ENCODE measurements at places on chromosomes 1 and 21.

DNA sequence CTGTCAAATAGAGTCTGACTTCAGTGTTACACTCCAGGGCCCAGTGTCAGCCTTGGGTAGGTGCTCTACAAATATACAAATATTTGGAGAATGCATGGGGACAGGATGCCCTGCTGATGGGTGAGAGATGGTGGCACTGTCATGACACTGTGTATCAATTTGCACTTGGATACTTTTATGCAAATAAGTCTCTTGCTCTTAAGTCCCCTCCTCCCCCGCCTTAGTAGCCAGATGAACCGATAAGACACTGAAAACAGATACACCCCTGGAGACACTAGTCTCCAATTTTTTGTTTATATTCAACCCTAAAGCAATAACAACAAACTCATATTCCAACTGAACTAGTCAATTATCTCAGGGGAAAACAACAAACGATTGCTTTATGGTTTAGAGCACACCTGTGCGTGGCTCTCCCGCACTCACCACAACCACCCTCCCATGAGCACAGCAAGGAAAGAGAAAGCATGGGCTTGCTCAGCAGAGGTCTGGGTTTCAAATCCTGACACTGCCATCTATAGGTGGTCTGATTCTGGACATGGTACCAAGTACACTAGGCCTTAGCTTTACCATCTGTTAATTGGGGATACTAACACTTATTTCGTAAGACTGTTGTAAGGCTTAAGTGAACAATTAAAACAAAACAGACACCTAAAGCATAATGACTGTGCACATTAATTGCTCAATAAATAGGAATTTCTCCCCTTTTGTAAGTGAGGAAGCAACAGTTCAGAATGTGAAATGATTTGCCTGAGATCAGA lies 50.3 kb downstream of the HIVEP3 start:
- no peak for DNase-seq

GRCh38 chr1:109255097-109255651 lies 5.8 kb downstream of the CELSR2 start:
- DNase-seq: no peak

DNA sequence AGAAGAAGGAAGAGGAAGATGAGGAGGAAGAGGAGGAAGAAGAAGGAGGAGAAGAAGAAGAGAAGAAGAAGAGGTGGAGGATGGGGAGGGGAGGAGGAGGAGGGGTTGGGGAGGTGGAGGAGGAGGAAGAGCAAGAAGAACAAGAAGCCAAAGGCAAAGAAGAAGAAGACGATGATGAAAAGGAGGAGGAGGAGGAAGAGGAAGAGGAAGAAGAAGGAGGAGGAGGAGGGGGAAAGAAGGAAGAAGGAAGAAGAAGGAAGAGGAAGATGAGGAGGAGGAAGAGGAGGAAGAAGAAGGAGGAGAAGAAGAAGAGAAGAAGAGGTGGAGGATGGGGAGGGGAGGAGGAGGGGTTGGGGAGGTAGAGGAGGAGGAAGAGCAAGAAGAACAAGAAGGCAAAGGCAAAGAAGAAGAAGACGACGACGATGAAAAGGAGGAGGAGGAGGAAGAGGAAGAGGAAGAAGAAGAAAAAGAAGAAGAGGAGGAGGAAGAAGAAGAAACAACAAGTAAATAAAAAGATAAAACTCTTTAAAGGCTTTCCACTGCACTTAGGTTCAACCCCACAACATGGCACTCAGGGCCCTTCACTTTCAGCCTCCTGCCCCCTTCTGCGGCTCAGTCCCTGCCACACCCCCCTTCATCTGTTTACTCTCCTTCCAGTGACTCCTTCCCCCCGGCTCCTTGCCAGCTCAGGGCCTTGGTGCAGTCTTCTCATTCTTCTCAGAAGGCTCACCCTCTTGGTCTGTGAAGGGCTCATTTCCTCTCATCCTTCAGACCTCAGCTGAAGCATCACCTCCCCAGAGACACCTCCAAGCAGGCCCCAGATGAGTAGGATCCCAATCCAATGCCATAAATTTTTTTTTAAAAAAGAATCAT lies 114.0 kb downstream of the KCNN3 start:
- no peak for DNase-seq

GRCh38 chr1:240399381-240399780 lies 212.6 kb downstream of the GREM2 start:
- peak; percentile 57 for DNase-seq

DNA sequence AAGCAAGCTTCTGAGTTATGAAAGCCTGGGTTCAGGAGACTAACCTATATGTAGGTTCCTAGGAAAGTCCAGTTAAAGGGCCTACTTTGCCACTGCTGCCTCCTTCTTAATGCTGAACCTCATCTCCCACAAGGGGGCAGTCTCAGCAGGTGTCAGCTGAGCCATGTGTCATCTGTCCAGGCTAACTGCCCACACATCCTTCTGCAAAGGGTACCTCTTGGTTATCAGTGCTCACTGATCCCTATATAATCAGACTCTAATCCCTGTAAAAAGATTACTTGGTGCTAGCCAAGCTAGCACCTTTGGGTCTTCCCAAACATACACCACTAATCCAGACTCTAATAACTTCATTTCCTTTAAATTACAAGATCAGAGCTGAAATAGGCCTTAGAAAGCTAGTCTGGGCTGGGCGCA lies 9.0 kb downstream of the PRDX1 start:
- peak; percentile 55 for DNase-seq

DNA sequence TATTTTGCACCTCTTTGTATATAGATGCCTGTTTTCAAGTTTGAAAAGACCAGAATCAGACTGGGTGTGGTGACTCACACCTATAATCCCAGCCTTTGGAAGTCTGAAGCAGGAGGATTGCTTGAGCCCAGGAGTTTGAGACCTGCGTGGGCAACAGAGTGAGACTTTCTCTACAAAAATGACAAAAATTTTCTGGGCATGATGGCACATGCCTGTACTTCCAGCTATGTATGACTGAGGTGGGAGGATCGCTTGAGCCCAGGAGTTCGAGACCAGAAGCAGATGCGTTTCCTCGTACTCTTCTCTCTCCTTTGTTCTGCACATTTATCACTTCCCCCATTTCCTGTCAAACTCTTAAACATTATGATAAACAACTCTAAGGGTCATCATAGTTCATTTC lies 310.0 kb upstream of the SNX7 start:
- no peak for DNase-seq

- DNase-seq: no peak
These were observed 34.0 kb downstream of the PCSK9 start for GRCh38 chr1:55073187-55073916.

DNA sequence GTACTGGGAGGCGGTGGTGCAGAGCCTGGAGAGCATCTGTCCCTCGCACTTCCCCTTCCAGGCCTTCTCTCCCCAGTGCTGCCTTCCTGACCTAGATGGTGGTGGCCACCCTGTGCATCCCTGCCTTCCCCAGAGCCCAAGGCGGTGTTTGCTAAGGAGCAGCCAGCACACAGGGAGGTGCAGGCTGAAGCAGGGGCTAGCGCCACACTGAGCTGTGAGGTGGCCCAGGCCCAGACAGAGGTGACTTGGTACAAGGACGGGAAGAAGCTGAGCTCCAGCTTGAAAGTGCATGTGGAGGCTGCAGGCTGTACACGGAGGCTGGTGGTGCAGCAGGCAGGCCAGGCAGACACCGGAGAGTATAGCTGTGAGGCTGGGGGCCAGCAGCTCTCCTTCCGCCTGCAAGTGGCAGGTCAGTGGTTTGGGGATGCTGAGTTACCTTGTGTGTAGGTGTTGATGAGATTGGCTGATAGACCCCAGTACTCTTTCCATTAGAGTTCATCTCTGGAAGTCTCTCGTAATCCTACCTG lies 51.6 kb downstream of the OBSCN start:
- DNase-seq: no peak

GRCh38 chr1:177809819-177810218 lies 160.0 kb downstream of the SEC16B start:
- DNase-seq: no peak

GRCh38 chr1:231806623-231807495 lies 180.3 kb downstream of the DISC1 start:
- DNase-seq: no peak

GRCh38 chr1:237013608-237014007 lies 9.4 kb upstream of the MT1HL1 start:
- no peak for DNase-seq

DNA sequence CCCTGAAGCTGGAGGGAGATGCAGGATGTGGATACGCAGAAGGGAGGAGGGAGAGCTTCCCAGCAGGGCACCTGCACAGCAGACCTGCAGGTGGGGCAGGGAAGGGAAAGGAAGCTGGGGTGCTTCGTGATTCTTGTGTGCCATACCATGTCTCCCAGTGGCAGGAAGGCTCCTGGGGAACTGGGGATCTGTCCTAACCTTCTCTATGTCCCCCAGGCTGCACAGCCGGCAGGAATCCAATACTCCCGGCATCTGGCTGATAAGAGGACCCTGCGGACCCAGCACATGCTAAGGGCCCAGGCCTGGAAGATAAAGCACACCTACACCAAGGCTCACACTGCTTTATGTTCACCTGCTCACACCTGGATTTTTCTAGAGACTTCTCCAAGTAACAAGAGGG lies 79.4 kb downstream of the ITPKB start:
- DNase-seq: no peak

GRCh38 chr21:27248814-27249213 lies 281.9 kb upstream of the ADAMTS5 start:
- DNase-seq: no peak

GRCh38 chr1:201460814-201461644 lies 8.0 kb downstream of the PHLDA3 start:
- DNase-seq: peak; percentile 89

DNA sequence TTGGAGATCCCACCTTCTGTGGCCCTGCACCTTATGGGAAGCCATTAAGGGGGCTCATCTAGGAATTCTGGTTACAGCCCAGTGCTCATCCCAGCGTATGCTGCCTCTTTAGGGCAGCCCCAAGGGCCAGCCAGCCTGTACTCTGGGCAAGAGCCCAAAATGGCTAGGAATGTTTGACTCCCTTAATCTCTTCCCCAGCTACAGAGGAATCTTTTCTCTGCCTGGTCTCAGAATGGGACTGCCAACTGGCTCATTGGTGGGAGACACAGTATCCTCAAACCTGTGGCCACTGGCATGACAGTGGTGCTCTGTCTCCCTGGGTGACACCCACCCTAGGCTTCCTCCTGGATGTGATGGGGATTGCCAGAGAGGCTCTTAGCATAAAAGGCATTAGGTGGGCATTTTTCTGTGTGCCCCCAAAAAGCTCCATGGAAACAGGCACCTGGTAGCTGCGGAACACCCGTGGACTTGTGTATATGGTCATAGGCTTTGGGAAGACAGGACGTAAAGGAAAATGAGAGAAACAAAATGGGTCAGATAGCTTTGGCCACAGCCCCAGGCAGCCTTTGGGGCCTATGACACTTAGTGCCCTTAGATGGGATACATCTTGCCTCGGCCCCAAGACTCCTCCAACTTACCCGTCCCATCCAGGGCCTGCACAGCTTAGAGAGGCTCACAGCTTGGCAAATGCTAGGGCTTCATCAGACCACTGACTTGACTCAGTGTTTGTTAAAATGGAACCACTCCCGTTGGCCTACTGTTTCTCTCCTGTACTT lies 6.9 kb downstream of the TMEM81 start:
- no peak for DNase-seq

GRCh38 chr1:53315456-53316423 lies 12.1 kb downstream of the LRP8 start:
- DNase-seq: no peak

- peak; percentile 53 for DNase-seq
These were observed at the start of gene RIT1 for GRCh38 chr1:155911156-155912055. TSS of gene RIT1 (minus strand) at chr1:155911349. CDS start at chr1:155910761, 588 bp downstream.

DNA sequence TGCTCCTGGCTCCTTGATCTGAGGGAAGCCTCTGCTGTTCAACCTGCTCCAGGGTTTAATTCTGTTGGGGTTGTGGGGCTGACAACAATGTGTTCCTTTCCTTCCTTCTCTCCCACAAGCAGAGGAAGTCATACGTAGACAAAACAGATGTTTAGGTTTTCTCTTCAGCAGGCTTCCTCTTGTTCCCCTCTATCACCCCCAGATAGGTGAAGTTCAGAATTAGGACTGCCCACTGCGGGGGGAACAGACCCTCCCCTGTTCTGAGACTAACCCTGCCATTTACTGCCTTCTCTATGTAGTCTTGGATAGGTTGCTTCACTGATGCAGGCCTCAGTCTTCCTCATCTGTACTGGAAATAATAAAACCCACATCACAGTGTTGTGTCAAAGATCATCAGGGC lies 30.0 kb upstream of the NRDC start:
- DNase-seq: no peak

Data from fibroblast of the conjunctiva (primary cell).